OCI-LY7 (cell line): ENCODE measurements at places on chromosomes 1 and 21.
A peak's percentile ranks its signal among the peaks of the same experiment; 100 is the strongest.

GRCh38 chr1:40853113-40853884 is 8.9 kb downstream of the CITED4 start:
- DNase-seq = no peak

DNA sequence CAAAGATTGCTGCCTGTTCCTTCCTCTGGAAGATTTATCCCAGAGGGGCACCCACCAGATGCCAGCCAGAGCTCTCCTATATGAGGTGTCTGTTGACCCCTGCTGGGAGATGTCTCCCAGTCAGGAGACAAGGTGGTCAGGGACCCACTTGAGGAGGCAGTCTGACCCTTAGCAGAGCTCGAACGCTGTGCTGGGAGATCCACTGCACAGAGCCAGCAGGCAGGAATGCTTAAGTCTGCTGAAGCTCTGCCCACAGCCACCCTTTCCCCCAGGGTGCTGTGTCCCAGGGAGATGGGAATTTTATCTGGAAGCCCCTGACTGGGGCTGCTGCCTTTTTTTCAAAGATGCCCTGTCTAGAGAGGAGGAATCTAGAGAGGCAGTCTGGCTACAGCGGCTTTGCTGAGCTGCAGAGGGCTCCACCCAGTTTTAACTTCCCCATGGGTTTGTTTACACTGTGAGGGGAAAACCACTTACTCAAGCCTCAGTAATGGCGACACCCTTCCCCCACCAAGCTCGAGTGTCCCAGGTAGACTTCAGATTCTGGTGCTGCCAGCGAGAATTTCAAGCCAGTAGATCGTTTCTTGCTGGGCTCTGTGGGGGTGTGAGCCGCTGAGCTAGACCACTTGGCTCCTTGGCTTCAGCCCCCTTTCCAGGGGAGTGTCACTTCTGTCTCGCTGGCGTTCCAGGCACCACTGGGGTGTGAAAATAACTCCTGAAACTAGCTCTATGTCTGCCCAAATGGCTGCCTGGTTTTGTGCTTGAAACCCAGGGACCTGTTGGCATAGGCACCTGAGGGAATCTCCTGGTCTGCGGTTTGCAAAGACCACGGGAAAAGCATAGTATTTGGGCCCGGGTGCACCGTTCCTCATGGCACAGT is 51.1 kb upstream of the PDC start:
- peak; percentile 2 for DNase-seq

GRCh38 chr1:100868364-100868995 is 26.2 kb downstream of the EXTL2 start:
- DNase-seq = peak; percentile 44

DNA sequence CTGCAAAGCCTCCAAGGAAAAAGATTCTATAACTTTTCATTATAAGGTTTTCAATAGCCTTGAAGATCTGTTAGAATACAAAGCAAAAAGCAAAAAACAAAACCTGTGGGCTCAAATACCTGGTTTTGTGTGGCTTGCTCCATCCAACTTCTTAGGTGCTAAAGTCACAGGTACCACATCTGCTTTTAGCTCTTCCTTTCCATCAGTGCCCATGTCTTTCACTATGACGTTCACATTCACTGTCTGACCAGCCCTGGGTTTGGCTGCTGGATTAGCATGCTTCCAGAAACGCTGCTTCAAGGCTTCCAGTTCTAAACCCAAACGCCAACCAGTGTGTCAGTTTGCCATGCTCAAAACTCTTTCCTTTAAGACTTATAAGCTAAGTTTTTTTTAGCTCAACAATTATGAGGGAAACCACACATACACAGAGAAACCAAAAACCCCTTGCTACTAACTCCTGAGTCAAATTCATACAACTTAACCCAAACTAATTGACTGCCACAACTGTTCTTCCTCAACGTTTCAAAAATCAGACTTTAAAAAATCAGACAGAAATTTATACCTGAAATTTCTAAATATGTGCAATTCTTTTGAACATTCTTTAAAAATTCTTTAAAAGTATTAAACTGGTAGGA is 16.0 kb downstream of the CLSPN start:
- DNase-seq = no peak

- DNase-seq = no peak
These were observed 22.6 kb downstream of the MIS18A start for GRCh38 chr21:32256251-32256650.

DNA sequence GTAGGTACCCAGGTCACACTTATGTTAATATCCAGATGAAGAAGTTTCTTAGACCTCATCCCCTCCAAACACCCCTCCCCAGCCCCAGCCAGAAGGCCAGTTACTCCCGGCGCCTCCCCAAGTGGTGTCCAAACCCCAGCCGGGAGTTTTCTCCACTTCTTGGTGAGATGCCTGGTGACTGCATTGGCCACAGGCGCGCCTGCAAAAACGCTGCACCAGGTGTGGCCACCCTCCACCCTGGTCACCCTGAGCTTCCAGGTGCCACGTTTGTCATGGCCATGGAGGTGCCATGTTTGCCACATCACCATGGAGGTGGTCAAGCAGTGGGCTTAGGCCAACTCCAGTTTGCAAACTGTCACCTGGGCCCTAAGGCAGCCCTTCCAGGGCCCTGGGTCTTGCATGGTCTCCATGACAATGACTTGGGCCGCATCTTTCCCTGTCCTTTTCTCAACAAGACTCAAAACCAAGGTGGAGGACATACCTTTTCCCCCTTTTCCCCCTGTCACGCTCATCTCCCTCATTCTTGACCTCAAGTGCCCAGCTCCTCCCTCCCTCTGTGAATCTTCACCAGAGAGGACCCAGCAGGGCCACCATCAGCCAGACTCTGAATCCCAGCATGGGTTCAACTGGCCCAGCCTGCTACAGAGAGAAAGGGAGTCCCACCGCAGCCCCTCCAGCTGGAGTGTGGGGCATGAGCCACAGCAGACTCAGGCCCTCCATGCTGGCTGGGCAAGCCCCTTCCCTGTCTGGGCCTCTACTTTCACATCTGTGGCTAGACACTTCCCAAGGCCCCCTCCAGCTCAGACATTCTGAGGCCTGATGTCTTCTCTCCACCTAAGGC is 125.9 kb upstream of the ZBTB40 start:
- no peak for DNase-seq

DNA sequence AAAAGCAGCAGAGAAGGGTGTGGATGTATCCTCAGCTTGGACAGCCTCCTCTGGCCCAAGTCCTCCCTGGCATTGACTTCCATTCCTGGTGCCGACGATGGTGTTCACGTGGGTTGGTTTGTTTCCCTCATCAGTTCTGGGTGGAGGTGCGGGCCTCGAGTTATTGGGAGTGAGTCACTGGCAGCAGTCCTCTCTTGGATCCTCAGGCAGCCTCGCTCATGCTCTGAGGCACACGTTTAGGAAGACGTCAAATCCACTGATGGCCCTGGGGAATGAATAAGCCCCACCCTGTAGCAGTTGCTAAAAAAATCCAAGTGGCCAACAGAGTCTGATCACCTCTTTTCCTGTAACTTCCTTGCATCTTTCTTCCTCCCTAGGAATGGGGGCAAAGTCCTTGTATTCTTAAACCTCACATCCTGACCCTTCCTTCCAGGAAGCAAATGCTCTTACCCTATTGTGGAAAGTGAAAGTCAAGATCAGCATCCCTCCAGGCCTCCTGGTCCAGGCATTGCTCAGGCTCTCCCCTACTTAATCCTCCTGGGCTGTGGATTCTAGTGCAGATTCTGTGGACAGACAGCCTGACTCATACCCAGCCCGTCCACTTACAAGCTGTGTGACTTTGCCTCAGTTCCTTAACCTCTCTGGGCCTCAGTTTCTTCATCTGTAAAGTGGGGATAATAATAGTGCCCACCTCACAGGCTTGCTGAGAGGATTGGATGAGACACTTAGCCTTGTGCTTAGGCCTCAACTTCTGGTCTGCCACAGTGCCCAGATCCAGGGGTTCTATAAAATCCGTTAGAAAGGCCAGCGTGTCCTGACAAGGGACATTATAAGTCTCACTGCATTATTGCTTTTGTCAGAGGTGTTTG is 111.1 kb downstream of the TLR5 start:
- no peak for DNase-seq

DNA sequence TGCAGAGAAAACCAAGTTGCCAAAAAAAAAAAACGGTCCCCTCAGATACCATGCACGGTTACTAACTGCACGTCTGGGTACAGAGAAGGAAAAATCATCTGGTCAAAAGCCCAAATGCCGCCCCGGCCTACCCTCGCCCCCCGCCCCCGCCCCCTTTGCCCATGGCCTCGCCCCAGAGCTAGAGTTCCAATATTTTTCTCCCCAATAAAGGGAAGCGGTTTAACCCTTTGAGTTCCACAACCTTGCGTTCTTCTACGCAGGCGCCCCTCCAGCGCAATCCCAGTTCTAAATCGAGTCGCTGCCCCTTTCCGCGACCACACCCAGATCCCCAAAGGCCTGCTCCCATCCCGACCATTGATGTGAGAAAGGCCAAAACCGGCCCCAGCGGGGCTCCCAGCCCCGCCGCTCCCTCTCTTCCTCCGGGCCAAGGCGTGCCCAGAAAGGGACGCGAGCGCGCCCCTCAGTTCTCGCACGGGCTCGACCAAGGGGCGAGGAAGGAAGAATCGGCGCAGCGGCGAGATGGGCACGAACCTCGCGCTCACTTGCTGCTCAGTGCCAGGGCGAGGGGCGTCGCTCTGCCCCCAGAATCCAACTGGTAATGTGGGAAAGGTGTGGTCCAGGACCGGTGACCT is 797 bp downstream of the WDR47 start:
- DNase-seq = peak; percentile 69

DNA sequence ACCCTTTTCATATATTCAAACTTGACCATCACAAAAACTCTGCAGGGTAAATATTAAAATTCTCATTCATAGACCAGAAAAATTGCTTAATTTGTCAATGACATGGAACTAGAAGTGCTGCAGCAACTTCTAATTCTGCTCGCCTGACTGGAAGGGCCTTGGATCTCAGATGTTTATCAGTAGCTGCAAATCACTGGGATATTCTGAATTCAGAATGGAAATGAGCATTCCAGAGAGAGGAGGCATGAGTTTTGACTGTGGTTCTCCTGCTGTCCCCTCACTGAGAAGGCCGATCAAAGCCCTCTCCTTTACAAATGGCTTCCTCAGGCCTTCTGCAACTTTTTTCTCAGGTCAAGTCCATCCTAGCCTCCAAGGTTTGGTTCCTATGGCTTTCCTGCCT is 171.3 kb upstream of the FAM78B start:
- no peak for DNase-seq

DNA sequence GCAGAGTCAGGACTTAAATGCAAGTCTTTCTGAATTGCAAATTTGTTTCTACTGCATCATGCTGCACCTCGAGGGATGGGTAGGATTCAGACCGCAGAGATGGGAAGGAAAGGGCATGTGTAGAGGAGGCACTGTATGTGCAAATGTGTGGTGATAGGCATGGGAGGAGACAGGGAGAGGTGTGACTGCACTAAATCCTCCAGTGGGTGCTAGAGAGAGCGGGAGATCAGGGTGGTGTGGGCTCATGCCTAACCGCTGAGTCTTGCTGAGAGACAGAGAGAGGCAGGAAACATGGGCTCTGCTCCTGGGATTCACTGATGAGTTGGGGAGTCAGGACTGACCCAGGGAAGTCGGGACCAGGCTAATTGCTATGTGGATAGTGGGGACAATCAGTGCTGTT is 61.1 kb downstream of the PTPRU start:
- DNase-seq = no peak

- DNase-seq = no peak
These were observed 5.3 kb downstream of the COL18A1 start for GRCh38 chr21:45410151-45410864.

DNA sequence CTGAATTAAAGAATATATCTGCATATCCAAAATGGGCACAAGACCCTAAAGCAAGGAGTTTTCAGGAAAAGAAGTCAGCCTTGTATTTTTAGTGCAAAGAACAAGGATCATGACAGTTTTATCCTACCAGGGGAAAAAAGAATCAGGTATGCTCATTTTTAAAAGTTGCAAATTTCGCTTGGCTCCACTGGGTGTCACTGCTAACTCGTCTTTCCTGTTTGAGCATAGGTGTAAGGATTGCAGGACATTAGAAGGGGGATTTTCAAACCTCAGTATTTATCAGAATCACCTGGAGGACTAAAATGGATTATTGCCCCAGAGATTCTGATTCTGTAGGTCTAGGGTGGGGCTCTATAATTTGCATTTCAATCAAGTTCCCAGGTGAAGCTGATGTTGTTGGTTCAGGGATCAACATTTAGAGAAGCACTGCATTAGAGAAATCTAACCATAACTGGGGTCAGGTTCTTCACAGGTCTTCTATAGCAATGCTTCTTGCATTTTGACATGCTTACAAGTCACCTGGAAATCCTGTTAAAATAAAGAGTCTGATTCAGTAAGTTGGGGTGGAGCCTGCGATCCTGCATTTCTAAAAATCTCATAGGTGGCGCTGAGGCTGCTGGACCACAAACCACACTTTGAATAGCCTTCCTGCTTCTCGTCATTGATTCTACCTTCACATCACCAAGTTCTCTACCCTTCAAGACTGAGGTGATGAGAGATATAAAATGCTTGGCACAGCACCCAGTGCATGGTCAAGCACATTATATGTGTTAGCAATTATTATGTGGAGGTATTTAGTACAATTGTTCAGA is 39.6 kb downstream of the NUF2 start:
- peak; percentile 34 for DNase-seq

DNA sequence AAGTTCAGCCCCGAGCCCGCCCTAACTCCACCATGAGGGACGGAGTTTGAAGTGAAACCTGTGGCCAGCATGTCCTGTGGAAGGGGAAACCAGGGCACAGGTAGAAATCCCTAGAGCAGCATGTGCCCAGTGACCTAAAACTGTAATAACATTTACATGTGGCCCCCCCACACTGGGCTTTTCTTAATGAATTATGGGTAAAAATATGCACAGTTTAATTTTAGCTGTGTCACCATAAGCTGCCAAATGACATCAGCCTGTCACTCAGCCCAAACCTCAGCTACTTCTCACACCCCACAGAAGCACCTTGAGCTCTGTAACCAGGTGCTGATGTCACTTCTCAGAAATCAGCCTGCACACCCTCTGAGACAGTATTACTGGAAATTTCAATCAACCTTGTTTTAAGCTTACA is 50.0 kb upstream of the SLC19A1 start:
- peak; percentile 17 for DNase-seq

DNA sequence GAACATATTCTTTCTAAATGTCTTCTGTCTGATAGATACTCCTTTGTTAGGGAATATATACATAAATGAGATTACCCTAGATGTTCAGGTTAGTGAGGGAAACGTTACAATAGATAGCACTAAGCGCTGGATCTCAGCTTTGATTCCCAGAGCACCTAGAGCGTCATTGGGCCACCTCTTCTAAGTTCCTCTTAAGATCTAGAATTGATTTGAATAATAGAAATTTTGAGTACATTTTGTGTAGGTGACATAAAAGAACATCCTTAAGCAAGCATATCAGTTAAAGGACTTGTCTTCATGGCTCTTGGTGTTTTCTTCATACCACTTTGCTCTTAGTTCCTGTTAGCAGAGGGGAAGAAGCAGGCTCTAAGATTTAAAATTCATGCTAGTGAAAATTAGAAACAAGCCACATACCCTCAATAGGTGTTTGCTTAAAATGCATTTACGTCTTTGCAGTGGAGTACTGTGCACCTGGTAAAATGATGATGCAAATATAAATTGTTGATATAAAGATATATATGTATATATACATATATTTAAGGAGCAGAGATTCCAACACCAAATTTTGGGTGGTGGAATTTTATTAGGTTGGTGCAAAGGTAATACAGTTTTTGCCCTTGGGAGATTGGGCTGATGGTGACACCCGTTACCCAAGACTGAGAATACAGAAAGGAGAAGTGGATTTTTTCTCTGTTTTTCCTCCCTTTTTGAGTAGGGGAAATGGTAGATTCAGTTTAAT is 47.1 kb downstream of the DYRK1A start:
- peak; percentile 31 for DNase-seq

- DNase-seq = peak; percentile 36
These were observed 71.4 kb upstream of the GCLM start for GRCh38 chr1:93980320-93981273.
